ENCODE measurements at places on chromosomes 4 and X. TPM values are rescaled to one million over a fixed set of nuclear protein-coding genes. Genes with fewer than 3 reads are reported as not detected.

Gene ATP2B3
- not detected for total RNA-seq

Gene SPANXN4
- total RNA-seq = not detected

Gene FAM241A
- 4.6 TPM for total RNA-seq

Gene ANXA10
- not detected for total RNA-seq

Gene XAGE1A
- not detected for total RNA-seq

Gene TRIM2
- 29.1 TPM for total RNA-seq

Gene FGD1
- total RNA-seq = 9.6 TPM

Gene TMPRSS11A
- total RNA-seq = not detected

Gene UGT2B11
- total RNA-seq = not detected

Gene RTL5
- 8.9 TPM for total RNA-seq

Gene FBXL5
- total RNA-seq = 104 TPM

Gene CXCL13
- total RNA-seq = 1.2 TPM

Gene FGFBP1
- not detected for total RNA-seq

Gene SPACA5
- not detected for total RNA-seq

Gene NAT8L
- total RNA-seq = 0.19 TPM

Gene GBA3
- total RNA-seq = 0.19 TPM

Gene BMX
- total RNA-seq = 7.0 TPM

Gene FHIP1A
- total RNA-seq = 0.88 TPM

Gene VCX3A
- total RNA-seq = not detected

Gene TEX11
- not detected for total RNA-seq

Gene RGN
- total RNA-seq = 8.4 TPM

Gene ZNF674
- total RNA-seq = 4.6 TPM

Gene SHISA3
- total RNA-seq = 1.5 TPM
